ENCODE measurements at places on chromosomes 11 and 22.

- DNase-seq: no peak
These were observed 361.8 kb downstream of the TENM4 start for GRCh38 chr11:79078999-79079398.

GRCh38 chr22:46087816-46088277 lies 62.5 kb upstream of the PPARA start:
- peak; percentile 77 for DNase-seq

DNA sequence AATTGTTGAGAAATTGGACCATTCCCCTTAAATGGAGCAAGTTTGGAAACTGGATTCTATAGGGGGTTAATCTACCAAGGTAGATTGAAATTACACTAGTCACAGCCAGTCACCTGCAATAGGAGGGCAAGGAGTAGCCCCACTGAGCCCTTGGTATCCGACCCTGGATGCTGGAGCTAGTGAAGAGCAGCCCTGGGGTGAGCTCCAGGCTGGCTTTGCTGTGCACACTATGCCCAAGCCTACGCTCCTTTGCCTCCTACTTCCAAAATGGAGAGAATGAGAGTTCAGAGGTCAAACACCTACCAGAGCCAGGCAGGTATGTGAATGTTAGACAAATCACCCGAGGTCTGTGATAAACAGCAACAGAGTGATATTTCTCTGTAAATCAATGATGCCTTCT lies 23.7 kb downstream of the SNU13 start:
- no peak for DNase-seq

DNA sequence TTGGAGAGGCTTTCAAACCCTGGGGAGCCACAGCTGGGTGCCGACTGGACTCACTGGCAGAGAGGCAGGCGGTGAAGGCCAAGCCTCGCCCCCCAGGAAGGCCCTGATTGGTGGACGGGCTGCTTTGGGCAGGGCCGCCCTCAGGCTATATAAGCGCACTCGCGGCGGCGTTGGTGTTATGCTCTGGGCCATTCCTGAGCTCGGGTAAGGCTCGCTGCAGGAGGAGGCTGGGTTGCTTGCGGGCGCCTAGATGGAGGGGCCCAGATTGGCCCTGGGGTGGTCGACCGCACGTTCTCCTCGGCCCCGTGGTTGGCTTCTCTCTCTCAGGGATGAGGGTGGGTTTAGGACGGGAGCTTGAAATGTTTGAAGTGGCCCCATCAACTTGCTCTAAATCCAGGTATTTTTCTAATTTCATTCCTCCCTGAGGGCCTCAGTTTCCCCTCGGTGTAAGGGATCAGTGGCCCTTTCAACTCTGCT lies at the start of gene SPDYC:
Gene SPDYC, plus strand, starts transcription at position 176 of the 477 bp plus-strand sequence. CDS start 1,125 bp downstream, outside the sequence.
- no peak for DNase-seq

DNA sequence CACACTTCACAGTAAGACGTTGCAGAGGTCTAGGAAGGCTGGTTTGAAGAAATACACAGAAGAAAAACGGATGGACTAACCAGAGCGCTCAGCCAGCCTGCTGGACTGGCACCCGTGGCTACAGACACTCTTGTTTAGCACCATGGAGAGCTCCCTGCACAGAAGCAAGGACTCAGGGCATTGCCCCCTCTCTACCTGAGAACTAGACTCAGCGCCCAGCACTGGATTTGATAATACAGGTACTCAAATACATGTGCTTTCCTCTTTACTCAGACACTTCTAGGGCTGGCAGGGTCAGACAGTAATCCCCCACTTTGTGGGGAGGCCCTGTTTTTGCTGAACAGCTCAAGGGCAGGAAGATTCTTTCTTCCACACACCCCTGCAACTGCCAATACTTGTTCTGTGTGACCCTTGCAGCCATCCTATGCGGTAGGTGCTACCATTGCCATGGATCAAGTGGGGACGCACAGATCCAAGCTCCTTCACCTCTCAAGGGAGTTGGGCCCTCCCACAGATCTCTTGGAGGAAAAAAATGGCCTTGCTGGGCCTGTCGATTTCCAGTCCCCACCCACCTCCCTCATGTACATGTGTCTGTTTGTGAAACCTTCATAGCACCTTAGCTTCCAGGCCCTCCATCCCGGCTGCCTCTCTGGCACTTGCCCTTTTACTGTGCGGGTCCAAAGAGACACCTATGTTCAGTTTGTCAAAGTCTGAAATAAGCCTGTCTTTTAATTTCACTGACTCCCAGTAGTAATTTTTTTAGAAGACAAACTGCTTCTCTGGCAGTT lies 5.1 kb upstream of the P2RX6 start:
- DNase-seq: no peak

GRCh38 chr11:111698852-111699559 lies 67.2 kb downstream of the PPP2R1B start:
- DNase-seq: no peak

GRCh38 chr11:19580646-19581045 lies 132.0 kb upstream of the NAV2 start:
- no peak for DNase-seq

- DNase-seq: no peak
These were observed at the start of gene AP5B1 for GRCh38 chr11:65780770-65781151. TSS of gene AP5B1 (minus strand) at chr11:65780976. CDS start at chr11:65780591, 385 bp downstream.

GRCh38 chr11:20064961-20065405 lies 95.3 kb downstream of the DBX1 start:
- DNase-seq: no peak

DNA sequence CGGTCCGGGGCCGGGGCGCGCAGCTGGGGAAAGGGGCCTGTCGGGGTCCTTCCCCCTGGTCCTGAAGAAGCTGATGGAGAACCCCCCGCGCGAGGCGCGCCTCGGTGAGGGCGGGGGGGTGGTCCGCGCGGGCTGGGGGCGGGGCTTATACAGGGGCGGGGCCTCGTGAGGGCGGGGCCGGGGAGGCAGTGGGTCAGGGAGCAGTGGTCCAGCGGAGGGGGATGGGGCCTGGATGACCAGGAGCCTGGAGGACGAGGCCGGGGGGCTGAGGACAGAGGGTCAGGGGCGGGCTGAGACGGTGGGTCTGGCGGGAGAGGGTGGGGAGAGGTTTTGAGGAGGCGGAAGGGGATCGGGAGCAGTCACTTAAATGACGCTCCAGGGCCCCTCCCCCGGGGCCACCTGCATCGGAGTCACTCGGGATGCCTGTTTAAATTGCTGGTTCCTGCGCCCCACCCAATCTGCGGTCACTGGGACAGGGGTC lies 396 bp downstream of the TEF start:
- no peak for DNase-seq

- DNase-seq: no peak
These were observed 5.3 kb downstream of the SLN start for GRCh38 chr11:107706531-107706930.

- no peak for DNase-seq
These were observed 83.4 kb downstream of the MRTFA start for GRCh38 chr22:40553014-40553554.

- no peak for DNase-seq
These were observed 200.3 kb upstream of the MTNR1B start for GRCh38 chr11:92769112-92769511.

DNA sequence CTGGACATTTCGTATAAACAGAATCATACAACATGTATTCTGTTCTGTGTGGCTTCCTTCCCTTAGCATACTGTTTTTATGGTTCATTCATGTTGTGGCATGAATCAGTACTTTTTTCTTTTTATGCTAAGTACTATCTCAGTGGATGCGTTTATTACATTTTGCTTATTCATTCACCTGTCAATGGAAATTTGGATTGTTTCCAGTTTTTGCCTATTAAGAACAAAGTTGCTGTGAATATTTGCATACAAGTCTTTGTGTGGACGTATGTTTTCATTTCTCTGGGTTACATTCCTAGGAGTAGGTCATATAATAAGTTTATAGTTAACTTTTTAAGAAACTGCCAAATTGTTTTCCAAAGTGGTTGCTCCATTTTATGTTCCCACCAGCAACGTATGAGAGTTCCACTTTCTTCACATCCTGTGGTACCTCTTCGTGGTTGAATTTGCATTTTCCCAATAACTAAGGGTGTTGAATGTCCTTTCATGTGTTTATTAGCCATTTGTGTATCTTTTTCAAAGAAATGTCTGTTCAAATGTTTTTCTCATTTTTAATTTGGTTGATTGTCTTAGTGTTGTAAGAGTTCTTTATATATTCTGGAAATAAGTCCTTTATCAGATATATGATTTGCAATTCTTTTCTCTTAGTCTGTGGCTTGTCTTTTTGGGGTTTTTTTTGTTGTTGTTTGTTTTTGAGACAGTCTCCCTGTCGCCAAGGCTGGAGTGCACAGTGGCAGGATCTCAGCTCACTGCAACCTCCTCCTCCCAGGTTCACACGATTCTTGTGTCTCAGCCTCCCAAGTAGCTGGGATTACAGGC lies 46.0 kb upstream of the MICAL2 start:
- DNase-seq: no peak

GRCh38 chr11:132925825-132926469 lies 606.4 kb downstream of the OPCML start:
- no peak for DNase-seq

GRCh38 chr11:112302226-112302868 lies 41.7 kb upstream of the PLET1 start:
- no peak for DNase-seq

- no peak for DNase-seq
These were observed 7.3 kb upstream of the CSRP3 start for GRCh38 chr11:19208959-19209546.

GRCh38 chr22:37001826-37002225 lies 17.4 kb downstream of the TST start:
- DNase-seq: no peak

- peak; percentile 17 for DNase-seq
These were observed 9.8 kb downstream of the SLC22A6 start for GRCh38 chr11:62974848-62975522.

DNA sequence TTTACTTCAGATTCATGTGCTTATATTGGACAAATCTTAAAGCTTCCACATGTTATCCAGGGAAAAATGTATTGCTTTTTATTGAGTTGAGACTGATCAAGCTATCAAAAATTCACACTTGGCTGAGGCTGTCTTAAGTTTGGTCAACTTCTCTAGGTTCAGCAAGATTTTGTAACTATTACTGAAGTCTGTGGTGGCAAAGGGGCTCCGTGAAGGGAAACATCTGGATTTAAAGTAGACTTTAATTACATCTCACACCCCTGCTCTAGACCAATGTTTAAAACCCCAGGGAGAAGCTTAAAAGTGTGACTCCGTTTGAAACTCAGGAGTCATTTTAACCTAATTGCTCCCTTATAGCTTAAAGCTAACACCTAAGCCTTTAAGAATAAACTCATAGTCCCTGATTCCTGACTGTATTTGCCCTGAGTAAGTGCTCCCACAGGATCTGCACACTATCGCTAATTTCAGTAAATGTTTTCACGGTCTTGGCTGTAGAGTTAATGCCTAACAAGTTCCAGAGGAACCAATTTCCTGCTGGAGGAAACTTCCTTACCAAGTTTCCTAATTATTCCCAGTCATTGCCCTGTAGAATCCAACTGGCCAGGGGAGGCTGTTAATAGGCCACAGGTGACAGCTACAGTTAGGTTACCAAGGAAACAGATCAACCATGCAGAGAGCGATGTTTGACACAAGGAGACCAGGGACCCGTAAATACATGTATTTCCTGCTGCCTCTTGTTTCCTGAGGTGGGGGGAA lies 40.5 kb downstream of the OR10A6 start:
- no peak for DNase-seq

DNA sequence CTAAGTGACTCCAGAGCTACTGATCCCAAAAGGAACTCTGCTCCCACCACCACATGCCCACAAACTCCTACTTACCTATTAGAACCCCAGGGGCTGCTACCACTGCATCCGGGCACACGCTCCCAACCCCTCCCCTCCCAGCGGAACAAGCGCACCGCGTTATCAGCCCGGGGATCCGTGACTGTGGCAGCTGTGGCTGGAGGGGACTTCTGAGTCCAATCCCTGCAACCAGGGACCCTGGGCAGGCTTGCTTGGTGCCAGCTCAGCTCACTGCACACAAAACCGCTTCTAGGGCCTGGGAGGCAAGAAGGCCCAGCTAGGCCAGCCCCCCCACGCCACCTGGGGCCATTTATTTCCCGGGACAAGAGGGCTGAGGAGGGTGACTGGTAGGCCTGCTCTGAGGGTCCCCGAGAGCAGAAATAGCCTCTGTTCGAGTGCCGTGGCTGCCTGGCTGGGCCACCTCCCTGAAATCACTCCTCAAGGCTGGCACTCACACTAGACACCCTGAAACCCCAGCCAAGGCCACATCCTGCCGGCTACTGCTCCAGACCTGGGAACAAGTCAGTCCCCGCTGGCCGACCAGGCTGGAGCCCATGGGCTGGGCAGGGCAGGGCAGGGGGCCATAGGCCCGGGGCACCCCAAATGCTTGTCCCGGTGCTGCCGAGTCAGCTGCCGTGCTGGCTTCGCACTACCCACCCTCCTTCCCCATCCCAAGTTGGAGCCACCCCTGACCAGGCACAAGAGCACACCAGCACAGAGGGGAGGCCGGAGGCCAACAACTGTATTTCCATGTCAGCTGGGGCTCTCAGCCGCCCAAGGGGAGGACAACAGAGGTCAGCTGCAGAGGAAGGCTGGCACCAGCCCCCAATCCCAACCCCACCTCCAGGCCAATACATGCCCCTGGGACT lies 1.9 kb upstream of the IFITM10 start:
- DNase-seq: no peak

DNA sequence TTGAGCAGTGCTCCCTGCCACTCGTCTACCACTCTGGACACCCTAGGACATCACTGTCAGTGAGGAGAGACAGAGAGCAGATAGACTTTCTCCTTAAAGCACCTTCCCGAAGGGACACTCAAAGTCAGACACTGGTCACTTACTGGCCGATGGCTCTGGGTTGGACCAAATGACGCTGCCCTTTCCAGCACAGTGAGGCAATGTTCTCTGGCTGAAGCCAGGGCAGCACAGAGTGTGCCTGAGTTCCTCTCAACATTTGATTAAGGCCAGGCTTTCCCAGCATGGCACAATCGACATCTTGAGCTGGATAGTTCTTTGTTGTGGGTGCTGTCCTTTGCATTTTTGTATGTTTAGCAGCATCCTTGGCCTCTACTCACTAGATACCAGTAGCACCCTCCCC lies 206.2 kb downstream of the CSNK2A3 start:
- DNase-seq: no peak

DNA sequence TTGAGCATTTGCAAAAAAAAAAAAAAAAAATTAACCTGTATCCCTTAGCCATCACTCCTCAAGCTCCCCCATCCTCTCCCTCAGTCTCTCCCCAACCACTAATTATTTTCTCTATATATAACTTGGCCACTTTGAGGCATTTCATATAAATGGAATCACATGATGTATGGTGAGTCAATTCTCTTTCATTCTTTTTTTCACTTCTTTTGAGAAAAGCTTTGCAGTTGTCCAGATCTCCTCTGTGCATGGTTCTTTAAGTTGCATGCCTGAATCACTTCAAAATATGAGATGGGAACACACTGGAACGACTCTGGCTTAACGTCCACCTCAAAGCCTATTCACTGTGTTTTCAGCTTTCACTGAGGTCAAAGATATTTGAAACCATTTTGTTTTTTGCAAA lies 40.7 kb downstream of the SHANK2 start:
- DNase-seq: no peak

- DNase-seq: no peak
These were observed 42.0 kb downstream of the TCF20 start for GRCh38 chr22:42228483-42228882.

- no peak for DNase-seq
These were observed 13.8 kb upstream of the AMOTL1 start for GRCh38 chr11:94754335-94754734.
